ENCODE measurements at places on chromosomes 7 and 10.

DNA sequence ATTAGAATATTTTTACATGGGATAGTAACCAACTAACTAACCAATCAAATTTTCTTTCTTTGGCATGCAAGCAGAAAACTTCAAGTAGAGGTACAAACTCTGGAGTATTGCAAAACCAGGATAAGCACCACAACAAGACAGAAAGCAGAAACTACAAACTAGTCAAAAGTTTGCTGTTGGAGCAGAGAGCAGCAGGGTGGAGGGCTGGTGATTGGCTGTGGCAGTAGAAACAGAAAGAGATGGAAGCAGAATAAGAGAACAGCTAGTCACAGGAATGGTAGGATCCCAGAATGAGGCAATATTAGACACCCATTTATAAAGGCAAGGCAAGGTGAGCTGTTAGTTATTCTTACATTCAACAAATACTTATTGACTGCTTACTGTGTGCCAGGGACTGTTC, 6.8 kb upstream of the MACC1 start:
- DNase-seq = no peak

DNA sequence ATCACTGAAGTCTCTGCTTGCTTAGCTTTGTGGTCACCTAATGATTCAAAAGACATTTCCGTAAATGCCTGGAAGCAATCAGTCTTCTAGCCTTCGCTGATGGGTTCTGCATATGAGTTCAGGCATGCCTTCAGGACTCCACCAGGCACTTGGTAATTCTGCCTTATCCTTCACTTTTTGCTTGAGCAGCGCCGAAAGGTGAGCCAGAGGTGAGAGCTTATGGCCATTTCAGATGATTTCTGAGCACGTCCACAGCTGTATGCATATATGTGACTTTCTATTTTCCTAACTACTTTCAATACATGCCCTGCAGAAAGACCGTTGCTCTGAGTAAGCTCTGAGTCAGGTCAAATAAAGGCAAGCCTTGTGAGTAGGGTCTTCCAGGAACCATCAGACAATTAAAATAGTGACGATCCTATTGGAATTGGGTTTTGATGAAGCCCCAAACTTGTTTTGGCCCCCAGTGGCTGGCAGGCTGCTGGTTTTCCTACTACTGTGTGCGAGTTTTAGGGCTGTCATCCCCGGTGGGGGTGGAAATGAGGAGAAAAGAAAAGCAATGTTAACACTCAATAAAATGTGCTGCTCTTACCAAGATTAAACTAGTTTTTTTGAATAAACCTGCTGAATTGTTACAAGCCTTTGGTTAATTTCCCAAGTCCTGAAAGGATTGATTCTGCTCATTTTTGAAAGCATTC, 154.4 kb upstream of the AKR1E2 start:
- DNase-seq = no peak

GRCh38 chr7:148144827-148145226, 445.7 kb upstream of the C7orf33 start:
- DNase-seq = no peak

- DNase-seq = no peak
Measured at GRCh38 chr7:87877366-87878040, 1.2 kb downstream of the DBF4 start.

DNA sequence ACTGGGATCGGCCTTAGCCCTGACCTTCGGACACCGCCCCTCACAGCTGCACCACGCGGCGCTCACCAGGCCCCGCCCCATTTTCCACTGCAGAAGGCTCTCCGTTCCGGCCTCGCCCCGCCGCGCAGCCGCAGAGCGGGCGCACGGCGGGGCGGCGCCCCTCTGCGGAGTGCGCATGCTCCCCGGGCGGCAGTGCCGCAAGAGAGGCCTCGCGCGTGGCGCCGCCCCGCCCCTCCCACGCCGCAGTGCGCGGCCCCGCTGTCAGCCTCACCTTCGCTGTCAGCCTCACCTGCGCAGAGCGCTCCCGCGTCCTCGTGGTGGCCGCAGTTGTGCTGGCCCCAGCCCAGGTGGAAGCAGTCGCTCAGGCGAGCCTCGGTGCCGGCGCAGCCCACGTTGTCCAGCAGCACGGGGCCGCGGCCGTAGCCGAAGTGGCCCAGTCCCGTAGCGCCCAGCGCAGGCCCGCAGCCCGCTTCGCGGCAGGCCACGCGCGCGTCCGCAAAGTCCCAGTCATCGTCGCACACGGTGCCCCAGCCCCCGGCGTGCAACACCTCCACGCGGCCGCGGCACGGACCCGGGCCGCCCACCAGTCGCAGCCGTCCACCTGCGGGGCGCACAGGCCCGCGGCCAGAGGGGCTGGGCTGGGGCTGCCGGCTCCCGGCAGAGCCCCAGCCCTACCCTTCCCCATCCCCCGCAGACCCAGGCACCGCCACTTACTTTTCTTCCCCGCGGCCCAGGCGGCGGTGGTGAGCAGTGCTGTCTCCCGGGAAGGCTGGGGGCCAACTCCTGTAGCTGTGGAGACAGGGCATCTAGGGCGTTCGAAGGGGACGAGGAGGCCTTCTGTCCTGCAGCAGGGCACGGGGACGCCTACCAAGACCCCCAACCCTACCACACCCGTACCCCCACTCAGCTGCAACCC, 16.1 kb downstream of the SSC4D start:
- DNase-seq = peak; percentile 91
